Heart left ventricle (tissue), 16 donors: ENCODE measurements at places on chromosomes 5 and 9.
A peak's percentile ranks its signal among the peaks of the same experiment; 100 is the strongest.

GRCh38 chr9:126799034-126799433, 5.8 kb upstream of the ZBTB43 start:
- no peaks in the 10 kb centered on the region for H3K36me3 ChIP-seq
- H3K27me3 ChIP-seq: peaks cover 3% of the 10 kb centered on the region
- H3K27ac ChIP-seq: no peak overlapping the region
- H3K4me3 ChIP-seq: no peak overlapping the region

DNA sequence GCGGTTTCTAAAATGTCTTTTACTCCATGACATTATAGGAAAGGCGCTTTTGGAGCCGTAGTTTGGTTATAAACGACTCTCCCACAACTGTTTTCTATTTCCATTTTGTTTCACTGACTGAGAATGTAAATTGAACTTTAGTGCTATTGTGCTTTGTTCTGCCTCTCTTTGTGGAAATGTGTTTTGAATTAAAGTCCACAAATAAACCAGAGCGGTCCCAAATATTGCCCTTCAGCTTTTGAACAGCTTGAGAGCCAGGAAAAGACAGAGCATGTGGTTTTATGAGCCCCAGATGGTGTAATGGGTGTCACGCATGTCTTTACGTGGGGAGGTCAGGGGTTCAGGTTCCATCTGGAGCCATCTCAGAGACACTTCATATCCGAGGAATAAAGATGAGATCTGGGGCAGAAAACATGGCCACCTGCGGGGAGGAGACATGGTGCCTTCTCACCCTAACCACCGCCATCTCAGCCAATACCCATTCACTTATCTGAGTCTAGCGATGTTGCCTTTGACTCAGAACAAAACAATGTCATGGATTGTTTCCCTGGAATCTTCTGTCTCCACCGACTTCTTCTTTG, 42.5 kb upstream of the ROR2 start:
- H3K4me1 ChIP-seq: no peaks in the 10 kb centered on the region
- no peak overlapping the region for H3K27ac ChIP-seq
- no peak overlapping the region for H3K4me3 ChIP-seq
- peaks cover 17% of the 10 kb centered on the region for H3K27me3 ChIP-seq
- no peak for DNase-seq
- no peaks in the 10 kb centered on the region for H3K36me3 ChIP-seq

DNA sequence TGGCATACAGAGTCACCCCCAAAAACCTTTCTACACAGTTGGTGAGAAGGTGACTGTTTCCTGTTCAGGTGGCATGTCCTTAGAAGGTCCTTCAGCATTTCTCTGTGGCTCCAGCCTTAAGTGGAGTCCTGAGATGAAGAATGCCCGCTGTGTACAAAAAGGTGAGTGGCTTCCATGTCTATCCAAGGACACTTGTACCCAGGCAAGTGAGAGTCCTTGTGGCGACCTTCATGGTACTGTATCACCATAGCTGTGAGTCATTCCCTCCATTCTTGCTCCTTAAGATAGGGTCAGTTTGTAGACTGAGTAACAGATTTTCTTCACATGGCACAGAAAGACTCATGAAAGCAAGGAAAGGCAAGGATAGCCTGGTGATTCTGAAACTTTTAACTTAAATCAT, 63.1 kb downstream of the C7 start:
- H3K27ac ChIP-seq: no peak overlapping the region
- no peaks in the 10 kb centered on the region for H3K4me1 ChIP-seq
- no peaks in the 10 kb centered on the region for H3K27me3 ChIP-seq
- H3K36me3 ChIP-seq: no peaks in the 10 kb centered on the region

DNA sequence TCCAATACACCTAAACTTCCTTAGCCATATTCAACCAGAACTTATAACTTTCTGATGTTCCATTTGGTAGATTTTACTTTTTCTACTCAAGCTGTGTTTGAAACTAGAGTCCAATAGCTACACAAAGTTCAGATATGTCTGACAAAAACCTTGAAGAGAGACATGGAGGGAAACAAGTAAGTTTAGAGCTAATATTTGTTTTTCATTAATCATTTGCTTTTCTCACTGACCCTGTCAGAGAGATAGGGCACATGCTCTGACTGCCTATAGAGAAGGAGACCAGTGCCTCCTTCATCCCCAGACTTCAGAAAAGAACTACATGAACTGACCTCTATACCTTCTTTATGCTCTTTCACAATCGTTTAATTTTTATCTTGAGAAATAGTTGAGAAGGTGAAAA, 157.0 kb upstream of the PPP1R2B start:
- H3K27ac ChIP-seq: no peak overlapping the region
- DNase-seq: no peak
- H3K4me3 ChIP-seq: no peak overlapping the region

DNA sequence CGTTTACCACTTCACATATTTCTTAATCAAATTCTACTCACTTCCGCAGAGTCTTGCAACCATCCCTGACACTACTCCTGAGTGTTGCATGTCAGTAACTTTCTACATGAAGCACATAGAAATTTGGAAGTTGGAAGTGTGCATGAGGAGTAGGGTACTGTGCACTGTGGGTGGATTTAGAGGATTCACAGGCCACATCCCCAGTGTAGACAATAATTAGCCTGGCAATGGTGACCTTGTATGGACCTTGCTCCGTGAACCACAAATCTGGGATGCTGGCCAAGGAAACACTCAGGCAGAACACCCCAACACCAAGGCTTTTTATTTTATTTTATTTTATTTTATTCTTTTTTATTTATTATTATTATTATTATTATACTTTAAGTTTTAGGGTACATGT, 25.5 kb downstream of the CTSL start:
- H3K4me1 ChIP-seq: no peaks in the 10 kb centered on the region
- no peaks in the 10 kb centered on the region for H3K27me3 ChIP-seq
- no peak overlapping the region for H3K27ac ChIP-seq
- DNase-seq: no peak
- H3K36me3 ChIP-seq: no peaks in the 10 kb centered on the region
- H3K4me3 ChIP-seq: no peak overlapping the region

DNA sequence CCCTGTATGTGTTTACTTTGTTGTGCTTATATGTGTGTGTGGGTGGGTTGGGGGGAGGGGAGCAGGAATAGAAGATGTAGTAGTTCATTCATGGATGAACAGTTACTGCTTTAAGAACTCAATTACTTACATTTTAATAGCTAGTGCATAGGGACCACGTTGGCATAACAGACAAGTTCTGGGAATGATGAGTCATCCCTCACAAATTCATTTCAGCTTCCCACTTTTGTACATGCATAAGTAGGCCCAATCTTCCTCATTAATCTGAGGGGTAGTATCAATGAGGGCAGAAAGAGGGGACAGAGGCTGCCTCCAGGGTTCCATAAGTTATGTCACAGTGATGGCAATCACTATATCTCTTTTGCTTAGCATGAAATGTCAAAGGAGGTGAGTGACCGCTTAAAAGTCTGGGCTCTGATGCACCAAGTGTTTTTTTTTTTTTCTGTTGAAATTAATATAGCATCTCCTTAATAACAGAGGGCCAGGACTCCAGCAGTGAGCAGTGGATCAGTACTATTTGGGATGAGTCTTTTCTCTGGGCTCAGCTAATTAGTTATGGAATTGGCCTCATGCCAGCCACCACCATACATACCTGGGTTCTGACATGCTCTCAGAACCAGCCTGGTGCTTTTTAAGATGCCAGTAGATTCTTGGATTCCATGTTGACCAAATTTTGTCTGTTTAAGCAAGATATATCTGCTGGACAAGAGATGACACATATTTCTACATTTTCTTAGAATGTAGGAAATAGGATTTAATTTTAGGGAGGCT, 37.1 kb downstream of the PRDM6 start:
- H3K4me3 ChIP-seq: no peak overlapping the region
- H3K27me3 ChIP-seq: no peaks in the 10 kb centered on the region
- no peak for DNase-seq
- H3K36me3 ChIP-seq: no peaks in the 10 kb centered on the region
- H3K4me1 ChIP-seq: no peaks in the 10 kb centered on the region

DNA sequence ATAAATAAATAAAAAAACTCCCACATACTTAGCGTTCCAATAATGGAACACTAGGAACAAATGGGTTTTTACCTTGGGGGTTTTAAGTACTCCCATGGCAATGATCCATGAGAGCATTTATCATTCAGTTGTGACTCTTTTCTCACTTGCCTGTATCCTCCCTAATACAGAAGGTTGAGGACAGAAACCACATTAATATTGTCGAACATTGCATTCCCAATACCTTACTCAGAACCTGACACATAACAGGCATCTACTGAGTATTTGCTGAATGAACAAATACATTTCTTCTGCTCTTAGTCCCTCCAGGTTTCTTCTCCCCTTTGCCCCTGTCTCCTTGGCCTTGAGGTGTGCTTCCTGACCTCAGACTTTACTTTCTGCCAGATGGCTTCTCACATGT, 175.9 kb downstream of the CEMIP2 start:
- no peaks in the 10 kb centered on the region for H3K4me1 ChIP-seq
- no peaks in the 10 kb centered on the region for H3K27me3 ChIP-seq
- H3K27ac ChIP-seq: no peak overlapping the region
- no peak for DNase-seq

GRCh38 chr5:151039665-151040064, 19.3 kb downstream of the GPX3 start:
- DNase-seq: no peak
- H3K36me3 ChIP-seq: peaks cover 99% of the 10 kb centered on the region
- H3K27me3 ChIP-seq: no peaks in the 10 kb centered on the region
- H3K27ac ChIP-seq: peak overlapping the region; percentile 12

DNA sequence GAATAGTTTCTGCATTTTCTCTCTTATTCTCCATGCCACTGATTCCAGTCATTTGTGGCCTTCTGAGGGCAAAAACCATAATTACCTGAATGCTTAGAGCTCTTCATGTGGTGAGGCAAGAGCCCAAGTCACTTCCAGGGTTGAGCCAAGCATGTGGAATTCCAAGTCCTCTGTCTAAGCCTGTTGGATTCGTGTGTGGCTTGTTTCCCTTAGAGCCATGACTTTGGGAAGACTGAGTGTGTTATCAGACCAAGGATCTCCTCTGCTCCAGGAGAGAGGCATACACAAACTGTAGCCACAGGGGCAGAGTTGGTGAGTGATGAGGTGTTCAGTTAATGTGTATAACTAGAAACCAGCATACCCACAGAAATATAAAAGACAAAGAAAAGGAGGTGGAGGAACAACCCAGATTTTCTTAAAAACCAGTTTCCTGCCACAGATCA, 27.1 kb downstream of the SLC22A5 start:
- H3K4me3 ChIP-seq: no peak overlapping the region
- no peaks in the 10 kb centered on the region for H3K36me3 ChIP-seq
- H3K27ac ChIP-seq: no peak overlapping the region
- no peak for DNase-seq
- no peaks in the 10 kb centered on the region for H3K4me1 ChIP-seq

DNA sequence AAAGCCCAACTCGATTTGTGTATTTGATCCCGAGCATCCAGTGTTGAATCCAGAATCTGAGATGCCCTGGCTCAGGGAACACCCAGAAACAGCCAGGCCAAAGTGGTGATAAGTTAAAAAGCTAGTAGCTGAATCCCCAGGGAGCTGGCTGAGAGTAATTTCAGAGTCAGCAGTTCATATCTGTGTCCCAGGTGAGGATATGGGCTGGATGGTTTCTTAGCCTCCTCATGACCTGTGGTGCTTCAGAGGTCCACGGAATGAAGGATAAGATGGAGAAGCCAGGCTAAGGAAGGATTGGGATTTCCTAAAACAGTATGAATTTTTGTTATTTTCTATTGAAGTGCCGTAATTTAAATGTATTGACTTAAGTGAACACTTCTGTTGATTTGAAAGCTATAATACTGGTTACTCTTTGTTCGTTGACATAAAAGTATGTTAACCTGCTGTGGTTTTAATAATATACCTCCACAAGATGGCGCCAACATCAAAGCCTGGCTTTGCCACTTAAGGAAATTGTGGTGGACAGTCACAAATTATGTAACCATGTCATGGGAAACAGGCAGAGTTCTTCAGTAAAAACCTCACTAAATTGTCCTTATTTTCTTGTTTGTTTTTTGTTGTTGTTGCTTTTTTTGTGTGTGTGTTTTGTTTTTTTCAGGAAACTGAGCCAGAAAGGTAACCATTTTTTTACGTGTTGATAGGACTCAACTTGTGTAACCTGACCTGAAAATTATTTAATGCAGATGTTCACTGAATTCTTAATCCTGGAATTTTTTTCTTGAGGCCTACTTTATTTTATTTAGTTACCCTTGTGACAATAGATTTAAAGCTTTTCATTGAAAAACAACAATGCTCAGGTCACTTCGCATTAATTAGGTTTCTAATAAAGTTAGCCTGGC, 11.4 kb downstream of the MTAP start:
- DNase-seq: peak; percentile 62
- no peak overlapping the region for H3K4me3 ChIP-seq
- H3K36me3 ChIP-seq: peaks cover 53% of the 10 kb centered on the region
- H3K4me1 ChIP-seq: peaks cover 42% of the 10 kb centered on the region
- no peaks in the 10 kb centered on the region for H3K27me3 ChIP-seq

- H3K27me3 ChIP-seq: no peaks in the 10 kb centered on the region
- DNase-seq: no peak
- H3K36me3 ChIP-seq: peaks cover 6% of the 10 kb centered on the region
- H3K27ac ChIP-seq: no peak overlapping the region
- H3K4me1 ChIP-seq: peaks cover 4% of the 10 kb centered on the region
- no peak overlapping the region for H3K4me3 ChIP-seq
These were observed 107.4 kb downstream of the SCAMP1 start for GRCh38 chr5:78467752-78468357.

DNA sequence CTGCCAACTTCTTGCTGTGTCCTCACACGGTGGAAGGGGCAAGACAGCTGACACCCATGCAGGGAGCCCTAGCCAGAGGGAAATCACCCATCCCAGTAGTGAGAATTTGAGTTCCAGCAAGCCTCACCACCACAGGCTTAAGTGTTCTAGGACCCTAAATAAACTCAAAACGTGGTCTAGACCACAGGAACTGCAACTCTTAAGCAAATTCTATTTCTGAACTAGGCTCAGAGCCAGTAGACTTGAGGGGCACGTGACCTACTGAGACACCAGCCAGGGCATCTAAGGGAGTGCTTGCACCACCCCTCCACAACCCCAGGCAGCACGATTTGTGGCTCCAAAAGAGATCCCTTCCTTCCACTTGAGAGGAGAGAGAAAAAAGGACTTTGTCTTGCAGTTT, 96.0 kb upstream of the PHF24 start:
- no peak for DNase-seq
- no peaks in the 10 kb centered on the region for H3K27me3 ChIP-seq
- H3K27ac ChIP-seq: no peak overlapping the region
- H3K4me1 ChIP-seq: no peaks in the 10 kb centered on the region

GRCh38 chr5:17014686-17015085, 78.6 kb upstream of the MYO10 start:
- no peaks in the 10 kb centered on the region for H3K4me1 ChIP-seq
- no peak overlapping the region for H3K4me3 ChIP-seq
- no peak for DNase-seq
- H3K27ac ChIP-seq: no peak overlapping the region
- no peaks in the 10 kb centered on the region for H3K27me3 ChIP-seq

DNA sequence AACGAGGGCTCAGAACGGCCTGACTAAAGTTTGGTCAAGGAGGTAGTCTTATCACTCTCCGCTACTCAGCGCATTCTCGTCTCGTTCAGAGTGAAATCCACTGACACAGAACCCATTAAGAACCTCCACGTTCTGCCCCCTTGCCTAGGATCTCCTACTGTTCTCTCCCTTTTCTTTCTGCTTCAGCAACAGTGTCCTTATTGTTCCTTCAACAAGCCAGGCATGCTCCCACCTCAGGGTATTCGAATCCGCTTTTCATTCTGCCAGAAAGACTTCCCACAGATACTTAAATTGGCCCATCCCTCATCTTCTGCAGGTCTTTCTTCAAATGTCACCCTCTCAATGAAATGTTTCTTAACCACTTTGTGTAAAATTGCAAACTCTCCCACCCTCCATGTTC, 4.3 kb upstream of the ZNF354C start:
- no peaks in the 10 kb centered on the region for H3K36me3 ChIP-seq
- DNase-seq: no peak
- no peak overlapping the region for H3K27ac ChIP-seq
- H3K4me1 ChIP-seq: no peaks in the 10 kb centered on the region
- no peaks in the 10 kb centered on the region for H3K27me3 ChIP-seq
- no peak overlapping the region for H3K4me3 ChIP-seq
